CD4-positive, alpha-beta T cell treated with Interleukin-15 for 4 hours (primary cell): ENCODE measurements at places on chromosomes 7 and 10.

GRCh38 chr10:50367732-50368131 lies 116.4 kb upstream of the ASAH2 start:
- peak; percentile 8 for DNase-seq

- no peak for DNase-seq
Measured at GRCh38 chr7:41536122-41536872, 166.6 kb downstream of the INHBA start.

- DNase-seq, result no peak
Measured at GRCh38 chr7:155797262-155798250, 14.7 kb downstream of the SHH start.

- DNase-seq, result no peak
Measured at GRCh38 chr10:46307281-46308112, 20.7 kb downstream of the ANTXRL start.

- no peak for DNase-seq
Measured at GRCh38 chr7:117667456-117667855, 187.6 kb downstream of the CFTR start.

GRCh38 chr10:31906039-31906438 lies 22.6 kb downstream of the ARHGAP12 start:
- DNase-seq, result no peak

DNA sequence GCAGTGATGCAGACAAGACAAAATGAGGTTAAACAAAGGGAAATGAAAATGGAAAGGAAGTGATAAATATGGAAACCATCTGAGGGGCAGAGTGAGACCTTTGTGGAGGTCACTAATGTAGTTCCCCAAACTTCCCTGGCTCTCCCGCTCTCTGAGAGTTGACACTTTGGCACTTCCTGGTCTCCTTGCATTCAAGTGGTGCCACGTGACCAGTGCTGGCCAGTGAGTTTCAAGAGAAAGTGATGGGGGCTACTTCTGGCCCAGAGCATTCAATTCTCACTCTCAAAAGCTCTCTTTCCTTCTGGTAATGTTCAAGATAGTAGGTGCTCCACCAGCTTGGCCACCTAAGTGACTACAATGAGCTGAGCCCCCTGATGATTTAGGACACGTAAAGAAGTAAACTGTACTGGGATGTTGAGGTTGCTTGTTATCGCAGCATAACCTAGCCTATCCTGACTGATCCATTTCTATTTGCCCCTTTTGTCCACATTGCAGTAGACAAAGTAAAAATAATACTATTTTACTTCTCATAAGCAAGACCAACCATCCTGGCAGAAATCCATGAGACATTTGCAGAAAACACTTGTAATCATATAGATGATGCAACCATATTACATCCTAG lies 242.0 kb upstream of the YAE1 start:
- DNase-seq, result no peak

- no peak for DNase-seq
Measured at GRCh38 chr10:126696684-126697083, 26.2 kb upstream of the C10orf90 start.

GRCh38 chr10:129531969-129532660 lies 65.1 kb downstream of the MGMT start:
- no peak for DNase-seq

GRCh38 chr7:6495597-6496262 lies 48.0 kb upstream of the DAGLB start:
- no peak for DNase-seq

- no peak for DNase-seq
Measured at GRCh38 chr7:25804154-25804553, 347.8 kb upstream of the NFE2L3 start.

DNA sequence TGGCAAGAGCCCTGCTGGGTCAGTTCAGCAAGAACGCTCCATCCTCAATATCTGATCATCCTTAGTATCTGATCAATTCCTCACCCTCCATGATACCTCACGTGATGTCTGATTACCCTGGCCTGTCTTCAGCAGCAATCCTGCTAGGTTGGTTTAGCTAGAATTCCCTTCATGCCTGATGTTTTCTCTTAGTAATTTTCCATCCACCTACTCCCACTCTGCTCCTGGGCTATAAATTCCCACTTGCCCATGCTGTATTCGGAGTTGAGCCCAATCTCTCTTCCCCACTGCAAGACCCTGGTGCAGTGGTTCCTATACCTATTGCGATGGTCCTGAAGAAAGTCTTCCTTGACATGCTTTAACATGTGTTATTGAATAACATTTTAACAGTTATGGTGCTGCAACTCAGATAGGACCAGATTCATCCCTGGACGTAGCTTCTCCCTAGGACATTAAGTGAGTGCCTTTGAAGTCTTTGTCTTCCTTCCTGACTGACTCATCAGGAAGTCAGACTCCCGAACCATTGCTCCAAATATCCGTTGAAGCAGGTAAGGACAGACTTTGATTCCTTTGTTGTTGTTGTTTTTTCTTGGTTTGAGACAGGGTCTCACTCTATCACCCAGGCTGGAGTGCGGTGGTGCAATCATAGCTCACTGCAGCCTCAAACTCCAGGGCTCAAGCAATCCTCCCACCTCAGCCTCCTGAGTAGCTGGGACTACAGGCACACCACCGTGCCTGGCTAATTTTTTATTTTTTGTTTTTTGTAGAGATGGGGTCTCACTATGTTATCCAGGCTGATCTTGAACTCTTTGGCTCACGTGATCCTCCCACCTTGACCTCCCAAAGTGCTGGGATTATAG lies 29.4 kb upstream of the CLDN3 start:
- no peak for DNase-seq

GRCh38 chr10:707861-708260 lies 18.4 kb upstream of the DIP2C start:
- DNase-seq, result no peak

DNA sequence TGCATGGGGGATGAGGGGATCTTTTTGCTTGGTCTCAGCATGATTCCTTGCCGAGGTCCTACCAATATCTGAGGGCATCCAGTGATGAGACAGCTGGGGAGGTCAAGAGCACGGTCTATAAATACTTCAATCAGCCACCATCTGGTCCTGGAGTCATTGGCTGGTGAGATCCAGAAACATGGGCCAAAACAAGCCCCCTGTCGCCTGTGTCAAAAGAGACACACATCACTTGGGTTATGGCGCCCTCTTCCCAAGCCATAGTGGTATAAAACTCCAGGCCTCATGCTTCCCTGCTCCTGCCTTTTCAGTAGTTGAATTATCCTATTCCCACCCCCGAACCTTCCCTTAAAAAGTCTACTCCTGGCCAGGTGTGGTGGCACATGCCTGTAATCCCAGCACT lies 60.9 kb downstream of the SLC35B4 start:
- no peak for DNase-seq

DNA sequence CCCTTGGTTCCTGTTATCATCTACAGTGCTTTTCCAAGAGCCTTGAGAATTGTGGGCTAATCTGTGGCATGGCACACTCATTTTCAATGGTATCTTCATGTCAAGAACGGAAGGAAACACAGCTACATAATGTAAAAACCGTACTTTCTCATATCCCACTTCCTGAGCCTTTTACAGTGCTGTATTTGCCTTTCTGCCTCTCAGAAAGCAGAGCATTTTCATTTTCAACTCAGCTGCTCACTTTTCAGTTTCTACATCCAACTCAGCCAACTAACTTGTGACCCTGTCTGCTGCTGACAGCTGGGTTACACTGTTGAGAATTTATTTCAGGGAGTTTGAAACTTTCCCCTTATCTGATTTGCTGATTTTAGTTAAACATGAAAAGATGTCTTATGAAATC lies 875.8 kb upstream of the KCND2 start:
- DNase-seq, result no peak

- no peak for DNase-seq
Measured at GRCh38 chr7:12391922-12392615, 11.6 kb downstream of the VWDE start.

DNA sequence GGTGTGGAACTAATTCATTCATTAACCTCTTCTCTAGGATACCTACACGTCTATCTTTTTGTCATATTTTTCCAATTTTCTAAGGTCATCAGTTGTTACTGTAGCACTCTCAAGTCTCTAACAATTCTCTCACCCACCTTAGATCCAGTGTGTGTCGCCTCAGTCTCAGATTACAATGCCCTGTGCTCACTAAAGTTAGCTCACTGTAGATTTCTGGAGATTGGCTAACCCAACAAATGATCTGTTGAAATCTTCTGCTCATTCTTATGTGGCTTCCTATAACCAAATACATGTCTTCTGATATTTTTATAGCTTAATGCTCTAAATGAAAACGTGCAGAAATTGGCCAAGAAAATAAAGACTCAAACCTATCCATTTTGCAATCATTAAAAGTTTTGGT lies 142.6 kb downstream of the SLC25A13 start:
- no peak for DNase-seq

GRCh38 chr7:94449151-94449725 lies 54.5 kb downstream of the COL1A2 start:
- DNase-seq, result peak; percentile 28

DNA sequence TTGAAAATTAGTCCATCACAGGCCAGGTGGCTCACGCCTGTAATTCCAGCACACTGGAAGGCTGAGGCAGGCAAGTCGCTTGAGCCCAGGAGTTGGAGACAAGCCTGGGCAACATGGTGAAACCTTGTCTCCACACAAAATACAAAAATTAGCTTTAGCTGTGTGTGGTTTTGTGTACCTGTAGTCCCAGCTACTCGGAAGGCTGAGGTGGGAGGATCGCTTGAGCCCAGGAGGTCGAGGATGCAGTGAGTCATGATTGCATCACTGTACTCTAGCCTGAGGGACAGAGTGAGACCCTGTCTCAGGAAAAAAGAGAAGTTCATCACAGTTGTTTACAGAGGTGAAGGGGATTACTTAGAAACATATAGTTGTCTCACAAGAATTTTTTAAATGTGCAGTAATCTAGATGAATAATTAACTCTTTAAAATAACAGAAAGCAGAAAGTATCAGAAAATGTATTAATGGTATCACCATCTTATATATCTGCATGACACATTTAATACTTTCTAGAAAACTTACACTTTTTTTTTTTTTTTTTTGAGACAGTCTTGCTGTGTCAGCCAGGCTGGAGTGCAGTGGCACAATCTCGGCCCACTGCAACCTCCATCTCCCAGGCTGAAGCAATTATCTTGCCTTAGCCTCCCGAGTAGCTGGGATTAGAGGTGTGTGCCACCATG lies 8.9 kb downstream of the LCOR start:
- peak; percentile 16 for DNase-seq

DNA sequence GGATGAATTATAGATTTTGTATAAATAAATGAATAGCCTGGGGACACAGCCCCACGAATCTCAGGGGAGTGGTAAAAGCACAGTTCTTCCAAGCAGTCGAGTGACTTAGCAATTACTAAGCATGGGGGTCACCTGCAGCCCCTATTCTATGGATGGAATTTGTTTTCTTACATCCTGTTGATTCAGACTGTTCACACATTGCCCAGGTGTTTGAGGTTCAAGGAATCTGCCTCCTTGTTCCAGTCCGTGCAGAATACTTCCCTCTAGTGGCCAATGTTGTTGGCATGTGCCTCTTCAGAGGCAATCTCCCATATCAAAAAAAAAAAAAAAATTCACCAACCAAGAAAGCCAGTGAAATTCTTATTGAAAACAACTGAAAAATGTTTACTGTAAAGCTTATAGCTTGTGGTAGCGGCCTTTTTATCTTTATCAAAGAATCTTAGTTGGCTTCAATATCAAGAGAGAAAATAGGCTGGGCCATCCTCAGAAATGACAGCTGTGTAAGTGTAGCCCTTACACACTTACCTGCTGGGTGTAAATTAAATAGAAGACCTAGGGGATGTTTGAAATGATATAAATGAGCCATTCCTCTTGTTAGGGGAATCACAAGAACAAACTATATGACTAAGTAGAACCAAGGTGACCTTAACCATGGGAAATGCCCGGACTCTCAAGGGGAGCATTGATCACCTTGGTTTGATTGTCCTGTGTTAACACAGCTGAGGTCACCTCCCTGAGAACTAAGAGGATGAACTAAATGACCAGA lies 7.8 kb downstream of the LIPM start:
- peak; percentile 60 for DNase-seq

- no peak for DNase-seq
Measured at GRCh38 chr7:156031679-156032478, 219.6 kb upstream of the SHH start.

DNA sequence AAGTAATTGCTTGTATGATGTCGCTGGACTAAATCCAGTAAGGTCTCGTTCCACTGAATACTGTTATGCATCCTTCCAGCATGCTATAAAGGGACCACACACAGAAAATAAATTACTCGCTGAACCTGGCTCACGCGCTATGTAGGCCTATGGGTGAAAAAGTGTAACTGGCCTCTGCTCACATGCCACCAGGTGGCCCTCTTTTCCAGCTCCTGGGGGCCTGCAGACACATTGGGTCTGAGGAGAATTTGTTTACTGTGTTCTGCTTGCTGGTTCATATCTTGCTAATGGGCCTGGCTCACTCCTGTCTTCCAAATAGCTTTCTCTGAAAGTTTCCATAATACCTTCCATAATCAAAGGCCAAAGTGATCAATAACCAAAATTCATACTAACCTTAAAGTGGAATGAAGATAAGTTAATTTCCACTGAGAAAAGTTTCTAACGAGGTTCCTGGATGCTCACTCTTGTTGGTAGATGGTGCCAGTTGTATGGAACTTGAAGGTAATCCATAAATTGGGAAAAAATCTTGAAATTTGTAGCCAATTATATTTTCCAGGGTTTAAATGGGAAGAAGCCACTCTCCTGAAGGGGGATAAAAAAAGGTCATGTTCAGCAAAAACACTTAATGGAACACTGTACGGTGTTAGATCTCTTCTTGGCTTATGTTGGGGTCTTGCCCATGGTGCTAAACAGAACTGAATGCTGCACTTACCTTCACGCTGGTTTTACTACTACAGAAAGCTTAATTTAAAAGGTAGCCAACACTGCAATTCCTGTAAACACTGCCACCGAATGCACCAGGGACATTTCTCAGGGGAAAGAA lies 27.0 kb upstream of the ZPBP start:
- DNase-seq, result peak; percentile 23

DNA sequence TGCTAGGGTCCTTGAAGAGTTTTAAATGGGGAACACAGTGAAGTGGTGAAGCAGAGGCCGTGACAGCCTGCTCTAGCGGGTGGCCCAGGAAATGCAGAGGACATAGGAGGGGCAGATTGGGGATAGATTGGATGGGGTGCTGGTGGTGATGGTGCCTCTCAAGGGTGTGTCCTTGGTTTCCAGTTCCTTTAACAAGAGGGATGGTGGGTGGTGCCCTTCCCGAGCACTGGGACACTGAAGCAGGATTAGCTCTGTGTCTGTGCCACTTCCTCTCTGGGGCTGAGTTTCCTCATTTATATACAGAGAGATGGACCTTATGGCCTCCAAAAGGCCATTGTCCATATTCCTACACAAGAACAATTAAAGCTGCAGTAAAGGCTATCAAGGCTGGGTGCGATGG lies 285.5 kb downstream of the TCF7L2 start:
- DNase-seq, result no peak
